Glutamatergic neuron (in vitro differentiated cells): ENCODE measurements at places on chromosomes 7 and 10. TPM values are rescaled to one million over a fixed set of nuclear protein-coding genes. Genes with fewer than 3 reads are reported as not detected.

- DNase-seq, result no peak
Observed at GRCh38 chr10:131656431-131656841, 244.4 kb upstream of the PPP2R2D start.

The ANKRD61 gene
- total RNA-seq, result not detected

GRCh38 chr10:20446561-20447193, 450.4 kb downstream of the NEBL start:
- DNase-seq, result no peak

- no peak for DNase-seq
Observed at GRCh38 chr7:94913391-94913790, 6.0 kb downstream of the PPP1R9A start.
